ENCODE measurements at places on chromosomes 2 and 18.

DNA sequence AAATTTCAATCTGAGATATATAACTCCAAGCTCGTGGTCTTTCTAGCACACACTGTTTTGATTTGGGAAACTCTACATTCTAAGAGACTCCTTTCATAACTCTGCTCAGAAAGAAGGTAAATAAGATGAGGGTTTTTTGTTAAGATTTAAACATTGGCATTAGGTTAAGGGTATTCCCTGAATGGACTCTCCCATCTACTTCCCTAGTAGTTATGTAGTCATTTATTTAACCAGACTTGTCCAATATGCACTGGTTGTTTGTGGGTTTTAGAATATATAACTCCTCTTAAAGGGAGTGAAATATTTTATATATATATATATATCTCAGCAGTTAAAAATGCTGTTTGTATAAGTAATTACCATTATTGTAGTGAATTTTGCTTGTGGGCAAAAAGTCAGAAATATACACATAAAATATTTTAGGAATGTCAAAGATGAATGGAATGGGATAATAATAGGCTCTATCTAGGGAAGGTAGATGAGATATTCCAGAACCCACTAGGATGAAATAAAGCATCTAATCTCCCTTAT lies 61.5 kb upstream of the WDR75 start:
- DNase-seq: no peak

GRCh38 chr2:63029058-63029457 lies 21.6 kb upstream of the OTX1 start:
- DNase-seq: no peak

DNA sequence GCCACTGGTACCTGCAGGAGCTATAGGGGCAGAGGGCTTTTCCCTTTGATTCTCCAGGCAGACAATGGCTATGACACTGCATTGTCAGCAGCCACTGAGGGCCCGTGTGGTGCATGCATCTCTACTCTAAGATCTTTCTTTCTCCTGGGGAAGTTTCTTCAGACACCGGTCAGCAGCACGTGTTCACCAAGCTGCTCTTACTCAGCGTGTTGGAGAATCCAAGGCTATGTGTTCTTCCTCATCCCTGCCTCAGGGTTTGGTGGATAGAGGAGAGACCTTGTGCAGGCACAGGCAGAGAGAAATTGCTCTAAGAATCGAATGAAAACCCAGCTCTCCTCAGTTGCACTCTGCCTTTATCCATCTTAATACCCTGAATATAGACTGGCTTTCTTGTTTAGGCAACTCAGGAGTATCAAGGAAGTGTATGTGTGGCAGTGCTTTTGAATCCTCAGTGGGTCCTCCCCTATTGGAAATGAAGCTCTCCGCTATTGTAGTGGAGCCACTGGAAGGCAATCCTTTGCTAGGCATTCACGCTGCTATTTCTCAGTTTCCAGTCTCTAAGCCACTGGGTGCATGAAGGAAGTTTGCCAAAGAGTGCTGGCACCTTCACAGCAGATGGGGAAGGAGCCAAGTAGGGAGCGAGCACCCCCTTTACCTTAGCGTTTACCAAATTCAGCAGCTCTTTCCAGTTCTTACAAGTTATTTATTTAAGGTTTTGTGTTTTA lies 86.9 kb upstream of the EML6 start:
- DNase-seq: no peak

- DNase-seq: no peak
Measured at GRCh38 chr2:138493334-138493733, 8.2 kb upstream of the SPOPL start.

- DNase-seq: no peak
Measured at GRCh38 chr2:238235856-238236255, 4.0 kb downstream of the HES6 start.

DNA sequence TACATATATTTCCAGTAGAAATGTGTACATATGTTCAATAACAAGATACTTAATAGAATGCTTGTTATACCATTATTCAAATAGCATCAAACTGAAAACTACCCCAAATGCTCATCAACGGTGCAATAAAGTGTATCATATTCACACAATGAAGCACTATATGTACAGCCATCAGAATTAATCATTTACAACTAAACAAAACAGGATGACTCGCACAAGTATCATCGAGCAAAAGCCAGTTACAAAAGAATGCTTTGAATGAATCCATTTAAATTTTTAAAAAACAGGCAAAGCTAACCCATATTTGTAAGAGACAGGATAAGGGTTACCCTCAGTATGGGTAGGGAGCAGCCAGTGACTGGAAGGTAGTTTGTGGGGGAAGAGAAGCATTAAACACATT lies 132.8 kb upstream of the PDE1A start:
- DNase-seq: no peak

GRCh38 chr18:23995180-23995579 lies 19.4 kb upstream of the TTC39C start:
- no peak for DNase-seq

- DNase-seq: no peak
Measured at GRCh38 chr2:128058114-128058513, 30.3 kb upstream of the SAP130 start.

DNA sequence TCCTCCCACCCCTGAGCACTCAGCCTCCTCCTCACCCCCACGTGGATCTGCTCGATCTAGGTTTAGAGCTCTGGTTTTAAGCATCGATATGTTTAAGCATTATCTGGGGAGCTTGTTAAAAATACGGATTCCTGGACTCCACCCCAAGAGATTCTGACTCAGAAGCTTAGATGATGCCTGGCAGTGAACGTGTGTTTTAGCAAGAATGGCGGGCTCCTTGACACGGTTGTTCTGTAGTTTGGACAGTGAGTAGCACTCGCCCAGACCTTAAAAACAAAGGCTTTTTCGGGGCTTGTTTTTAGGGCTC lies 47.3 kb downstream of the LDLRAD4 start:
- DNase-seq: no peak

All from GM12891 (cell line).